ENCODE measurements at places on chromosomes 11 and 22.
A peak's percentile ranks its signal among the peaks of the same experiment; 100 is the strongest.

- no peak for DNase-seq
Observed at GRCh38 chr11:112958670-112959069, 2.5 kb upstream of the NCAM1 start.

DNA sequence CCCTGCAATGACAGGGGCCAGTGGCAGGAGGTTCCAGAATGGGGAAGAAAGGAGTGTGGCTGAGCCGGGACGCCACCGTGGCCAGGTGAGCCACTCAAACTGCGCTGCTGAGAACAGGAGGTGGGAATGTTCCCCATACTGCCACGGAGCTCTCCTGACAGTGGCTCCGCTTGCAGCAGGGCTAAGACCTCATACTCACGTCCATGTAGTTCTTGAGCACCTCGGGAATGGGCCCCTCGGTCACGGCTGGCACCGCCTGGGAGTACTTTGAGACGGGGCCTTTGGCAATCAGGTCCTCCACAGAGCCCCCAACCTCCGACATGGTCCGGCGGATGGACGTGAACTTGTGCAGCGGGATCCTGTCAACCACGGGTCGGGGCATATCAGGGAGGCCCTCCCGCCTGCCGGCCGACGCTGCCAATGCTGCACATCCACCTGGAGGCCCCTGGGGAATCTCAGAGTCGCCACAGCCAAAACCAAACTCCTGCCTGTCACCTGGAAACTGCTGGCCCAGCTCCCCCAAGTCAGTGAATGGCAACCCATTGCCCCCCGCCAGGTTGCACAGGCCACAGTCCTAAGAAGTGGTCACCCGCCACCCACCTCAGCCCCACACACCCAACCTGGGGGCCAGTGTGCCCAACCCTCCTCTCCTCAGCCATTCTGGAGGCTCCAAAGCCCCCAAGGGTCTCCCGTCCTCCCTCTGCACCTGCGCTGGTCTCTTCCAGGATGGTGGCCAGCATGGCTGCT is 2.4 kb downstream of the CTSD start:
- DNase-seq: no peak

- no peak for DNase-seq
Observed at GRCh38 chr11:125091247-125091876, 20.1 kb downstream of the TMEM218 start.

DNA sequence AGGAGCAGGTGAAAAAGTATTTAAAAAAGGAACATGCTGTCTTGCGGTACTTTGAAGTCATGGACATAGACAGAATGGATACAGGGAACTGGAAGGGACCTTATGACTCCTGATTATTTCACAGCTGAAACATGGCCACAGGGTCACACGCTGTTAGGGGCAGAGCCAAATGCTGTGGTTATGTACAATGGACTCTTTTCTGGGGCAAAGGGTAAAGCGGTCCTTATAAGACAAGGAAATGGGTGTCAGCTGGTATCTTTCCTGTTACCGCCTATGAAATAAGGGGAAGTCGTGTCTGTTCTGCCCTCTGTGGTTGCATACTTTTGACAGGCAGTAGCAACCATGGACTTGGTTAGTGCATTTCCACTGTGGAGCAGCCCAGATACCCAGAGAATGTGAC is 12.8 kb upstream of the ST14 start:
- peak; percentile 47 for DNase-seq

- DNase-seq: peak; percentile 12
Observed at GRCh38 chr11:2265396-2265795, 5.0 kb downstream of the ASCL2 start.

Measured in HL-60 (cell line).